ENCODE measurements at places on chromosomes 1 and 21. TPM values are rescaled to one million over a fixed set of nuclear protein-coding genes. Genes with fewer than 3 reads are reported as not detected.

Gene PPIAL4G
- polyA plus RNA-seq = not detected

Gene CAPZA1
- 50.8 TPM for polyA plus RNA-seq

Gene GNG4
- 1.6 TPM for polyA plus RNA-seq

Gene SPRR4
- polyA plus RNA-seq = not detected

Gene AHCTF1
- 10.0 TPM for polyA plus RNA-seq

Gene ERO1B
- polyA plus RNA-seq = 0.79 TPM

Gene ADAMTS5
- 0.90 TPM for polyA plus RNA-seq

Gene KLF17
- polyA plus RNA-seq = 0.21 TPM

Gene KDM5B
- polyA plus RNA-seq = 25.1 TPM

Measured in SK-N-SH (cell line).